ENCODE measurements at places on chromosomes 13 and 19.

DNA sequence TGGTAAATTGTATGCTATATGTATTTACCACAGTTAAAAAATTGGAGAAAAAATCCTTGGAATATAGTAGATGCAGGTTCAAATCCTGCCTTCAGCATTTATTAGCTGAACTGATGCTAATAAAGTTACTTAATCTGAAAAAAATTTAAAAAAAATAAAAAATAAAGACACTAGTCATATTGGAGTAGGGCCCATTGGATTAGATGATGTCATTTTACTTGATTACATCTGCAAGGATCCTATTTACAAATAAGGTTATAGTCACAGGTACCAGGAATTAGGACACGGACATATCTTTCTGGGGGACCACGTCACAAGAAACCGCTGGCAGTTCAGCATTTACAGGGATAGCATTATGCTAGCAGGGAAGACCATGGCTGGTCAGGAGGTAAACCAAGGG is 6.2 kb downstream of the ZNF555 start:
- DNase-seq, result no peak

DNA sequence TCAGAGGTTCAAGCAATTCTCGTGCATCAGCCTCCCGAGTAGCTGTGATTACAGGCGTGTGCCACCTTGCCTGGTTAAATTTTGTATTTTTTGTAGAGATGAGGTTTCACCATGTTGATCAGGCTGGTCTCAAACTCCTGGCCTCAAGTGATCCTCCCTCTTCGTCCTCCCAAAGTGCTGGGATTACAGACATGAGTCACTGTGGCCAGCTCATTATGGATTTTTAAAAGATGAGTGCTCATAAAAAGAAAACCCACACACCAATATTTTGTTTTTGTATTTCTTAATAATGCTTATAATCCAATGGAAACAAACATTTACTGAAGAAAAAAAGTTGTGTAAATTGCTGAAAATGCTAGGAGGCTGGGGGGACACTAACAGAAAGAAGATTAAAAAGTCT is 5.0 kb upstream of the MICU2 start:
- DNase-seq, result no peak

DNA sequence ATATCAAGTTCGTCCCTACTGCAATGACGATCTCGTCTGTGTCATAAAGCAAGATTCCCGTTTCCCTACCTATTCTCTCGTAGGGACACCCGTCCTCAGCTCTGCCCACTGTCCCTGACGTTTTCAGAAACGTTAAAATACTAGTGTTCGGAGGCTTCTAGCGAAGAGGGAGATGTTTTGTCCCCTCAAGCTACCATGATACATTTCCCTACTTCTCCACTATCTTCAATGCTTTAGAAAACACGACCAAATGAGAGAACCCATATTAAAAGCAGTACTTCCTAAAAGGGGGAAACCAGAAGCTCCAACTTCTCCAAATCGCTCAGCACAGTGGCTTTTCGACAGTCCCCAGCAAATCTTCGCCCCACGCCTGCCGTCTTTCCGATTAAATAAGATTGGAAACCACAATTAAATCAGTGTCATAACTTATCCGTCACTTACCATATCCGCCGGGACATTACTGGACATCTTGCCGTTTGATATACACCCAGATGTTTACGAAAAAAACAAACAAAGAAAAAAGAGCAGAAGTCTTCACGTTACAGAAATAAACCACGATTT is 1.3 kb downstream of the UBL3 start:
- peak; percentile 50 for DNase-seq

DNA sequence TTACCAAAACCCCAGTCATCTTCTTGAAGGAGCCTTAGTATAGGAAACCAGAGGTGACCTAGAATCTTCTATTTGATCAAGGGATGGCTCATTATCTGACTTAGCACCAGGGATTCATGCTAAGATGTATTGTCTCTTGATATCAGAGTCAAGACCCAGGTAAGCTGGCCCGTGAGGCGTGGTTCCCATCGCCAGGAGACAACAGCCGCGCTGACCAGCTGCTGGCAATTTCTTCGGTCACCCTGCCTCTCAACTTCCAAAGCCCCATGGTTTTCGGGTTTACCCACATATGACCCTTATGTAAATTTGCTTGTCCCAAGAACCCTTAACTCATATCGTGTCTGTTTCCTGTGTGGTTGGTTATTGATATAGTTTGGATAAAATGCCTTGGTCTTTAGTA is 77.7 kb upstream of the VSTM2B start:
- DNase-seq, result no peak

DNA sequence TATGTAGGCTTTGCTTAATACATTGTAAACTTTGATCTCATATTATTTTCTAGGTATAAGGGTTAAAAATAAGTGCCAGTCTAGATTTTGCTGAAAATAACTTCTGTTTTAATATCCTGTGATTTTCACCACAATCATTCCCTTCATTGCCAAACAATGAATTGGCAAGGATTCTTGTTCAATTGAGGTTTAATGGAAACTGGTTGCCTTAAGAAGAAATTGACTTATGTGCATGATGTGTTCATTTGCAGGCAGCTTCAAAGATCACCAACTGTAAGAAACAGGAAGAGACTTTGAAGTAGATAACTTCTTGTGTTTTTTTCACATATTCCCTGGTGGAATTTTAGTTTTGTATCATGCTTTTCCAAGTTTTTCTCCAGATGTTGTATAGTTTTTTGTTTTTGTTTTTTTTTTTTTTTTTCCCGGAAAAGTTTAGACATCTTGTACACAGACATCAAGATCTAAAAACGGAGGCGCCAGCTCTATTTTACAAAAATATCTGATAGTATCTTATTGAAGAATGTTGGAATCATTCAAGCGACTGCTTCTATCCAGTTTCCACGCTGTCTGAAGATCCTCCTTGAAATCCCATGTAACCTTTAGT is 108.3 kb downstream of the POSTN start:
- DNase-seq, result no peak

DNA sequence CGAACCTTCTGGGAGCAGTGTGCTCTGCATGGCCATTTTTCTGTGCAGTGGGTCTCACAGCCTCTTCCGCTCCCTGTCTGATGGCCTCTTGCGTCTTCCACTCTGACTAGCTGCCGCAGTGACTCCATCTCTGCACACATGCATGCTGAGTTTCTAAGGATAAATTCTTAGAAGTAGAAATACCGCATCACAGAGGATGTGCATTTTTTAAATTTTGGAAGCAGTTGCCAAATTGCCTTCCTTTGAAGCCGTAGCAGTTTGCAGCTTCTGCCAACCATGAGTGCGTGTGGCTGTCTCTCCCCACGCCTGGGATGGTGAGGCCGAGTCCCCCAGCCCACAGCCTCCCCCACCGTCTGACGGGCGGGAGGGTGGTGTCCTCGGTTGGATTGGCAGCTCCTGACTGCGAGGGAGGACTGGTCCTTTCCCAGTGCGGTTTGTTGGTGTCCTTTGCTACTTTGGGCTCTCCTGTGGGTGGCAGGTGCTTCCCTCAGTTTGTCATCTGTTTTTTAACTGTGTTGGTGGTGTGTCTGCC is 9.8 kb downstream of the FZR1 start:
- DNase-seq, result no peak

- DNase-seq, result no peak
Observed at GRCh38 chr13:108958013-108958376, 328.6 kb downstream of the MYO16 start.

- DNase-seq, result no peak
Observed at GRCh38 chr13:76239031-76239680, 603.0 kb downstream of the LMO7 start.

DNA sequence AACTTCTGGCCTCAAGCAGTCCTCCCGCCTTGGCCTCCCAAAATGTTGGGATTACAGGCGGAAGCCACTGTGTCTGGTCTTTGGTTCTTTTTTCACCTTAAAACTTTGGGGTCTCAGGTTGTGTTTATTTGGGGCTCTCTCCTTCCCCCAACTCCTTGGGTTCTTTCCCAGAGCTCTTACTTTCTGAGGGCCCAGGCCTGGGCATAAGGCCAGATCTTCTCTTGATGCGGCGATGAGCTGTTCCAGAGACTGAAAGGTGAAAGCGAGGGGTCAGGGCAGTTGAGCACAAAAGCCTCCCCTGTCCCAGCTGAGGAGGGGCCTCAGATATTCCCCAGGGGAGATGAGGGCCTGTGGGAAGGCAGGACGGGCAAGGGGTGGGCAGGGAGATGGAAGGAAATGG is 7.1 kb downstream of the POLR1G start:
- DNase-seq, result no peak

GRCh38 chr19:17879466-17879865 is 7.7 kb downstream of the SLC5A5 start:
- no peak for DNase-seq

DNA sequence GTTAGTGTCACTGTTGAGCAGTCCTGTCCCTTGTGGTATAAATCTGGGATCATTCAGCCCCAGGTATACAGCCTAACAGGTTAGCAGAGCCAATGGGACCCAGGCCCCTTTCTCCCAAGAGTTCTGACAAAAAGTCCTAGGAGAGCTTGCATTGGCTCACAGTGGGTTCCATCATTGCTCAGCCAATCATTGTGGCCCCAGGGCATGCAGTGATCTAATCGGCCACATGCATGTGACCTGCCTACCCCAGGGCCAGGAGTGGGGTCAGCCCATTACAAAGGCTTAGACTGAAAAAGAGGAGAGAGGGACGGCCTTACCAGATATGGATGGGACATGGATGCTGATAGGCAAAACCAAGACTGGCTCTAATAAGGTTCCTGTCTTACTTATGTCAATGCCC is 41.1 kb downstream of the SPTBN4 start:
- no peak for DNase-seq

- no peak for DNase-seq
Observed at GRCh38 chr13:43684963-43685725, 101.6 kb downstream of the ENOX1 start.

GRCh38 chr19:7833225-7834099 is 3.4 kb downstream of the EVI5L start:
- DNase-seq, result no peak

- DNase-seq, result no peak
Observed at GRCh38 chr13:48501705-48502104, 31.2 kb downstream of the RCBTB2 start.

DNA sequence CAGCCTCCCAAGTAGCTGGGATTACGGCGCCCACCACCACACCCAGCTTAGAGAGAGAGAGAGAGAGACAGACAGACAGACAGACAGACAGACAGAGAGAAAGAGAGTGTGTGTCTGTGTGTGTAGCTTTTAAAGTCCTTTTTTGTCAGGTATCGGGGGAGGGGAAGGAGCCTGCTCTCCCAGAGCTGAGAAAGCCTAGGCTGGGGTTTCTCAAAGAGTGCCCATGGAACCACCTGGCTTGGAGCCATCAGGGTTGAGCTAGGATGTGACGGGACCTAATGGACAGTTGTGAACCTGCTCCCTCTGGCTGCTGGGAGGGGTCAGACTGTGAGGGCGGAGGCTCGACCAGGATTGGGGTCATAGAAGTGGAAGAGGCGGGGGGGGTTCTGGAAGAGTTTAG is 16.6 kb downstream of the RFX1 start:
- DNase-seq, result no peak

DNA sequence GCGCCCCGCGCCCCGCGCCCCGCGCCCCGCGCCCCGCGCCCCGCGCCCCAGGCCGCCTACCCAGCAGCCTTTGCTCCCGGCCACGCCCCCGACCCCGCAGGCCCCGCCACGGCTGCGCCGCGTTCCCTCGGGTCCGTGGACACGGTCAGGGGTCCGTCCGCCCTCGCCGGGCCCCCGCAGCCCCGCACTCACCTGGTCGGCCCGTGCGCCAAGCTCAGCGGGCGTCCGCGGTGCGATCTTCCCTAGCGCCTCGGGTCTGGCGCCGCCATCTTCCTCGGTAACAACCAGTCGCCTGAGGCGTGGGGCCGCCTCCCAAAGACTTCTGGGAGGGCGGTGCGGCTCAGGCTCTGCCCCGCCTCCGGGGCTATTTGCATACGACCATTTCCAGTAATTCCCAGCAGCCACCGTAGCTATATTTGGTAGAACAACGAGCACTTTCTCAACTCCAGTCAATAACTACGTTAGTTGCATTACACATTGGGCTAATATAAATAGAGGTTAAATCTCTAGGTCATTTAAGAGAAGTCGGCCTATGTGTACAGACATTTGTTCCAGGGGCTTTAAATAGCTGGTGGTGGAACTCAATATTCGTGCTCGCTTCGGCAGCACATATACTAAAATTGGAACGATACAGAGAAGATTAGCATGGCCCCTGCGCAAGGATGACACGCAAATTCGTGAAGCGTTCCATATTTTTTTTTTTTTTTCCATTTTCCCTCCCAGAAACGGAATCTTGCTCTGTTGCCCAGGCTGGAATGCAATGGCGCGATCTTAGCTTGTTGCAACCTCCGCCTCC is at the start of the genes MED16 and RNU6-9:
MED16 (minus strand) TSS at position 294 of the 796 bp plus-strand sequence. CDS start 2,056 bp downstream, outside the sequence.
RNU6-9 (plus strand) TSS at position 591 of the 796 bp plus-strand sequence.
- DNase-seq, result peak; percentile 95

DNA sequence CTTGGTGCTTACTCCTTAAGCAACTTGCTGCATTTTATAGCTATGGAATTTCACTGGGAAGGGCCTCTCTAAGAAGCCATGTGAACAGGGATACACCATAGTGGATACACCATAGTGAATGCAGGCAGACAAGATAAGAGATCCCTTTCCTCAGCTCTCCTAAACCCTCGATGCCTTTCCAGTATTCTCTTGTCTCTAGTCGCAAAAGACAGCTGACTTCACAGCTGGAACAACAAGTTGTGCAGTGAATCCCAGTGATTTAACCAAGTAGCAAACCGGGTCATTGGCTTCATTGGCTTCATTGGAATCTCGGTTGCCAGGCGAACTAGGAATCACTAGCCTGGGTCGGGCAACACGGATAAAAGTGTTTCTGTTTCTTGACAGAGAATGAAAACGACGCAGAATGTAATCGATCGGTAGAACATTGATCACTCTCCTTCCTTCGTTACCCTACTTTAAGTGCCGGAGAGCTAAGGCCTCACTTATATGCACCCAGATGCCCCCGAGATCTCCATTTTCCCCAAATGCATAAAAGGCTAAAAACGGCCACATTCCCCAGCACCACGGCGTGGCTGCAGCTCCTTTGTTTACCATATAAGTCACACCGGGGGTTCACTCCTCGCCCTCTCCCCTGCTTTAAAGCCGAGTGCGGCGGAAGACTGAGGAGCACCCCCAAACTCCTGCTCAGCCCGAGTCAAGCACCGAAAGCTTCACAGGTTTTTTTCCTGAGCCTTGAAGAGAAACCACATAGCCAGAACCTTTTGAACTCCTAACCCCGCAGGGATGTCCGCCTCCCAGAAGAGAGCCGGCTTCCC is 674 bp downstream of the TRPC4 start:
- DNase-seq, result no peak

DNA sequence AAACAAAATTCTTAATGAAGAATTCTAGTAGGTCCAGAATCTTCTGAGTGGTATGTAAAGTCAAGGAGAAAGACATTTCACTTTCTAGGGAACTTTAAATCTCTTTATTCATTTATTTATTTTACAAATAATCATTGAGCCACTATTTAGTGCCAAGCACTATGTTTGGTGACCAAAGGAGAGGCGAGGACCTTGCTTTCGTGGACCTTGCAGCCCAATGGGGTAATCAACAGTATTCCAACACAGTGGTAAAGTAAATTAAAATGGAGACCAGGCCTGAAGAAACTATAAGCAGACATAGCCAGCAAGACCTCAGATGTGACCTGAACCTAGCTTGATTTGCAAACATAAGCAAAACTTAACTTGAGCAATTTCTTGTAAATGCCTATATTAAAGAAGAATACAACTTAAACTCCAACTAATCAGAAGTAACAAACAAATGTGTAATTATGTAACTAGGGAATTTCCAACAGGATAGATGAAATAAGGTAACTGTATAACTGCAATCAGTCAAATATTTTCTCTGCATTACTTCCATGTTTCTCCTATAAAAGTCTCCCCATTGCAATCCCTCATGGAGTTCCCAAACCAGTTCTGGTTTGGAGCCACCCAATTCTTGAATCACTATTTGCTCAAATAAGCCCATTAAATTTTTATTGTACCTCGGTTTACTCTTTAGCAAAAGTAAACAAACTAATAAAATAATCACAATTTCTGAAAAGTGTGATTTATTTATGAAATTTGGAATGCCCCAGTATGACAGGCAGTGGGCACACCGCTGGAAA is 67.6 kb downstream of the MBNL2 start:
- no peak for DNase-seq

All from stimulated activated naive CD4-positive, alpha-beta T cell (primary cell).